ENCODE measurements at places on chromosomes 12 and 14. TPM values are rescaled to one million over a fixed set of nuclear protein-coding genes. Genes with fewer than 3 reads are reported as not detected.

Gene MGAT4C
- total RNA-seq = not detected

Gene LAG3
- total RNA-seq = 0.09 TPM

Gene TEX22
- total RNA-seq = 0.43 TPM

Gene PRICKLE1
- total RNA-seq = 2.1 TPM

Gene PTPRQ
- 0.26 TPM for total RNA-seq

Gene KCNJ8
- 5.5 TPM for total RNA-seq

Gene PLCZ1
- total RNA-seq = not detected

Gene CEP170B
- 7.1 TPM for total RNA-seq

Gene PZP
- not detected for total RNA-seq

Gene GPX2
- total RNA-seq = not detected

Gene KRT6C
- not detected for total RNA-seq

Gene MYO1A
- total RNA-seq = under 0.01 TPM

Gene PLEKHG7
- not detected for total RNA-seq

Gene SDS
- total RNA-seq = 0.16 TPM

Gene TBX3
- 20.5 TPM for total RNA-seq

Gene SLC38A2
- 253 TPM for total RNA-seq

Gene LRFN5
- total RNA-seq = 13.2 TPM

Gene E2F7
- total RNA-seq = 1.6 TPM

Gene CLEC4D
- not detected for total RNA-seq

Gene ZDHHC22
- total RNA-seq = not detected

Gene GALNT9
- 0.95 TPM for total RNA-seq

Gene NT5DC3
- 6.0 TPM for total RNA-seq

Gene MGP
- total RNA-seq = 6.7 TPM

Gene NYNRIN
- total RNA-seq = 17.5 TPM

Gene ZFYVE21
- total RNA-seq = 81.3 TPM

Gene CMA1
- not detected for total RNA-seq

Gene CCDC197
- not detected for total RNA-seq

Gene SIX6
- not detected for total RNA-seq

Gene RFLNA
- total RNA-seq = 1.1 TPM

Gene MAP3K12
- total RNA-seq = 43.6 TPM

Gene C2CD5
- total RNA-seq = 16.1 TPM

Gene TMEM132C
- total RNA-seq = not detected
